ENCODE measurements at places on chromosomes 13 and 19.
A peak's percentile ranks its signal among the peaks of the same experiment; 100 is the strongest.

DNA sequence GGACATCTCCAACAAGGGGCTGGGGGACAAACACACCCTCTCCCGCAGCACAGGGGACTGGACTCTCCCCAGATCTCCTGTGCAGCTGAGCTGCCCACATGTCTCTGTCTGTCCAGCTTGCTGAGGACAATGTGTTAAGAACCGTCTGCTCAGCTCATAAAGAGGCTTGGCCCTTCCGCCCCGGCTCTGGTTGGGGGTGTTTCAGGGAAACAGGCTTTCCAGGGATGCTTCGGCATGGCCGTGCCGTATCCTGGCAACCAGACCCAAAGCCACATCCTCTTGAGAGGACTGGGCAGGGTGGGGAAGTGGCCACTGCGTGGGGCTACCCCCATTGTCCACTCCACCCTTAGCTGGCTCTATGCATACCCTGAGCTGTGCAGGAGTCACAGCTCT is 41.1 kb upstream of the CHST8 start:
- DNase-seq, result no peak

DNA sequence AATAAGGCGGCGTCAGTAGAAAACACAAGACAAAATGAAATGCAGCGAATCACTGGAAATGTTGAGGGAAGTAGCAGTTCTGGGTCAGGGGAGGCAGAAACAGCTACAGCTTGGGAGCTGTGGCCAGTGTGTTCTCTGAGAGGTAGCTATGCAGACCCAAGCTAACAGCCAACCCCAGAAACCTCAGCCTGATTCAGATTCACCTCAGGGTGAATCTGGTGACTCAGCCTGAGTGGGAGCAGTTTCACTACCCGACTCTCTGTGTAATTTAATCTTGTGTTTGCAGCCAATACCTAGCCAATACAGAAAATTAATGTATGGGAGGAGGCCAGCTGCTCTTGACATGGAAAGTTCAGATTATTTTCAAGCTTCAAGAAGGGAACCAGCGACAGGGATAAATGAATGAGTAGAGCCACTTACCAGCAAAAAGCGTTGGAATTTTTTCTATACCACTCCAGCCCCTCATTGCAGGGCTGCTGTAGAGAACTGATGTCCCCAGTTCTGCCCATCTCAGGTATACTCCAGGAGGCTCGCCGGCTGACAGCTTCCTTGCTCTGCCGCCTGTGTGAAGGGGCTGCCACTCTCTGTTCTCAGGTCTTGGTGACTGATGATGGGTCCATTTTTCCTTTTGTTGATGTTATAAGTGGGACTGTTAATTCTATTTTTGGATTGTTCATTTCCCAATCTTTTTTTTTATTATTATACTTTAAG is 8.9 kb downstream of the IGFL3 start:
- no peak for DNase-seq

GRCh38 chr13:111946214-111946613 is 120.7 kb upstream of the SOX1 start:
- no peak for DNase-seq

DNA sequence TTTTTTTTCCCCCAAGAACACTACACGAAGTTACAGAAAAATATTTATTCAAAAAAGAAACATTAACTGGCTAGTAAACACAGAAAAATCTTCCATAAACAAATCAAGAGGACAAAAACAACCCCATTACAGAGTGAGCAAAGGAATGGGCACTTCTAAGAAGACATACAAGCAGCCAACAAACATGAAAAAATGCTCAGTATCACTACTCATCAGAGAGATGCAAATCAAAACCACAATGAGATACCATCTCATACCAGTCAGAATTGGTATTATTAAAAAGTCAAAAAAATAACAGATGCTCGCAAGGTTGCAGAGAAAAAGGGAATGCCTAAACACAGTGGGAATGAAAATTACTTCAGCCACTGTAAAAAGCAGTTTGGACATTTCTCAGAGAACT is 131.7 kb downstream of the UGGT2 start:
- DNase-seq, result no peak

DNA sequence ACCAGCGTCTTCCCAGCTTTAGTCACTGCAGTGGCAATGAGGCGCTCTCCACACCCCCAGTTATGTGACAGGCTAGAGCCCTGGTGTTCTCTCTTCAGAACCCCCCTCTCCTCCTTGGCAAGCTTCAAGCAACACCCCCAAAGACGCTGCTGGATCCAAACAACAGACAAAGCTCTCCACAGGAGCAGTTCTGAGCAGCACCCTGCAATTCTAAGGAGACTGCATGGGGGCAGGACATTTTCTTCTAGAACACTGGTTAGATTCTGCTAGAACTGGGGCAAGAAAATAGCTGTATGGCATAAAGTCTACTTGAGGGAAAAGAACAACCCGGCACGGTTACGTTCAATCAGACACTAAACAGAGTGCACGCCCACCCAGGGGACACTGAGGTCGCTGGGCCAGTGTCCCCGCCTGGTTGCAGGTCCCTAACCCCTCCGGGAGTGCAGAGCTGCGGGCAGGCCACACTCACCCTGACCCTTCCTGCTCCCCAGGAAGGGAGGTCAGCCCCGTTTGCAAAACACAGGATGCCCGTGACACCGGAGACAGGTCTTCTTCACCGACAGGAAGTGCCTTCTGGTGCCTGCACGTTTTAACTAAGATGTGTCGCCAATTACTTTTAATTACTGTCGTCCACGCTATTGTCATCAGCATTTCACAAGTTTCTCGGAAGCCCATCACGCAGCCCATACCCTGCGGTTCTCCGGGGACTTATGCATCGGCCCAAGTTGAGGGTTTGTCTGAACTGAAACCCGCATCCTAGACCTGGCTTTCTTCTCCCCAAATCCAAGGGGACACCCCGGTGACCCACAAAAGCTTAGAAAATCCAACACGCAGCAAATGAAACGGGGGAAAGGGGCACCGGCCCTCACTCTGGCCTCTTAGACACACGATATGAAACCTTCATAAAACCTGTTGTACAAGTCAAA is 943 bp downstream of the GJB6 start:
- DNase-seq, result no peak

GRCh38 chr13:110152351-110152750 is 154.6 kb downstream of the COL4A1 start:
- DNase-seq, result no peak

DNA sequence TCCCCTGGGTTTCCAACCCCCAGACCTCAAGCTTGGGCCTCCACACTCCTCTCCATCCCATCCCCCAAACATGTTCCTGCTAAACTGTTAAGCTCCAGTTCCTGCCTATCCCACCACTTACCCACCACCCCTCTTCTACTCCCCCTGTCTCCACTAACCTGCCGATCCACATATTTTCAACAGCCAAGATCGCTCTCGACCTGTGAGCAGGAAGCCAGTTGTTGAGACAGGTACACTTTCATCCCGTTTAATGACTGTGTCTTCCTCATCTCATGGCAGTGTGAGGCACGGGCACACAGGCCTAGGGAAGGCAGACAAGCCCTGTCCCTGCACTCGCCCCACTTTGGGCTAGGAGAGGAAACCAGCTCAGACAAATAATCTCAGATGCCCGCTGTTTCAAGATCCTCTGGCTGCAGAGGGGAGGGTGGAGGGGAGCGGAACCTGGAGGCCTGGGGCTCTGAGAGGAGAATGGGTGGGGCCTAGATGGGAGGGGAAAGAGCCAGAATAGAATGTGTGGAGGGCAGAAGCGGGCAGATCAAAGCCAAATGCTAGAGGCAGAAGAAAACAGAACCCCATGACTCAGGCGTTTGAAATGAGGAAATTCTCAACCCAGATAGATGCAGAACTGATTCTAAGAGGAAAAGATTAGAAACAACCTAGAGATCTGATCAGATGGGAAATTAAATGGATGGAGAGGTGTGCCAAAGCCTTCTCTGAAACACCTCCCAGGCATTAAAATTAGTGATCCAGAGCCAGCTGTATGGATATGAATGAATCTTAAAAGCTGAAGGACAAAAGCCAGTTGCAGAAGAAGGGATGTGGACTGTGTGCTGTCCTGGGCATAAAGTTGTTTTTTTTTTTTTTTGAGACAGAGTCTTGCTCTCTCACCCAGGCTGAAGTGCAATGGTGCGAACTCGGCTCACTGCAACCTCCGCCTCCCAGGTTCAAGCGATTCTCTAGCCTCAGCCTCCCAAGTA is 16.9 kb upstream of the CYP2S1 start:
- DNase-seq, result peak; percentile 82

DNA sequence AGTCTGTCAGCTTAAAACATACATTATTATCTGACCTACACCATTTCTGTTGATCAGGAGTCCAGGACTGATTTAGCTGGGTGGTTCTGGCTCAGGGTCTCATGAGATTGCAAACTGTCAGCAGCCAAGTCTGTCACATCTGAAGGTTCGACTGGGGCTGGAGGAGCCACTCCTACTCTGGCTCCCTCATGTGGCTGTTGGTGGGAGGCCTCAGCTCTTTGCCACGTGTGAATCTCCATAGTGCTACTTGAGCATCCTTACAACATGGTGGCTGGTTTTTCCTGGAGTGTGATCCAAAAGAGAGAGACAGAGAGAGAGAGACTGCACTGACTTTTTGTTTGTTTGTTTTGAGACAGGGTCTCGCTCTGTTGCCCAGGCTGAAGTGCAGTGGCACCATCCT is 63.6 kb upstream of the NFIC start:
- no peak for DNase-seq

- DNase-seq, result no peak
These were observed 9.8 kb downstream of the SIGLEC10 start for GRCh38 chr19:51407511-51408131.

DNA sequence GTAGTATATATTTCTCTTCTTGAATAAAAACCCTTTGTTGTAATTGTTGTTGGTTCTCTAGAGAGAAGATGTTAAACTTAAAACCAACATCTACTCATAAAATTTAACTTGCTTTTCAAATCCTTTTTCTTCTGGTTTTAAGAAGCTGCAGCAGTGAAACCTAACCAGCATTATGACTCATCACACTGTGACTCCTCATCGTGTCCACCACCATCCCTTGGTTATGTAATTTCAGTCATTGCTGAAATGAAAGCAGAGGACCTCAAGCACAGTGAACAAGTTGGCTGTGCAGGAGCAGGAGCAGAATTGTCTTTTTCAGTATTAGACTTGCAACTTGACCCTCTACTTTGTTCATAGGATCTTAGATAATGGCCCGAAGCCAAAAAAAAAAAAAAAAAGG is 64.9 kb upstream of the HTR2A start:
- no peak for DNase-seq

DNA sequence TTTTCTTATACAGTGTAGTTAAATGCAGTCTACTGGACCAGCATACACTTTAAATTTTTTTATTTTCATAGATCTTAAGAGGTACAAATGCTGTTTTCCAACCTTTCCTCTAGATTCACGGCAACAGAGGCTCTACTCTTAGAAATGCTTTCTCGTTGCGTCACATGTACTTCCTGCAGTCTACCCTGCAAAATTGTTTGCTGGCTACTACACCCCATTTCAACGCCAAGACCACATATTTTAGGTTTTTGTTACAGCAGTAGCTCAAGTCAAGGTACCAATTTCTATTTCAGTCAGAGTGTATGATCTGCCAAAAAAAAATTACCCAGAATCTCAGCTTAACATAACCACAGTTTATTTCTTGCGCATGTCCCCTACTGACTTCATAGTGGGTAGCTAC is 94.1 kb downstream of the TNFSF13B start:
- no peak for DNase-seq

DNA sequence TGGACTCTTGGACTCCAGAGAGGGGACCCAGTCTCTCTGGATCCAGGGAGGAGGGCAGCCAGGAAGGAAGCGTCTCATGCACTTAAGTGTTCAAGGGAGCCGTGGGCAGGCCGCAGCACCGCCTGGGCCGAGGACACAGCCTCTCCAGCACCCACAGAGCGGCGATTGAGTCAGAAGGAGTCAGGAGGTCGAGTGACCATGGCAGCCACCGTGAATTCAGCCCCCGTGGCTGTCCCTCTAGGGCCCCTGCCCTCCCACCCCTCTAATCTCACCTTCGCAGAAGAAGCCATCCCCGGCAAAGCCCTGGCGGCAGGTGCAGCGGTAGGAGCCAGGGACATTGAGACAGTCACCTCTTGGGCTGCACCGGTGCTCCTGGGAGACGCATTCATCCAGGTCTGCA is 38.0 kb downstream of the FBN3 start:
- DNase-seq, result no peak

- DNase-seq, result no peak
These were observed 48.3 kb upstream of the INTS6 start for GRCh38 chr13:51501096-51501495.

DNA sequence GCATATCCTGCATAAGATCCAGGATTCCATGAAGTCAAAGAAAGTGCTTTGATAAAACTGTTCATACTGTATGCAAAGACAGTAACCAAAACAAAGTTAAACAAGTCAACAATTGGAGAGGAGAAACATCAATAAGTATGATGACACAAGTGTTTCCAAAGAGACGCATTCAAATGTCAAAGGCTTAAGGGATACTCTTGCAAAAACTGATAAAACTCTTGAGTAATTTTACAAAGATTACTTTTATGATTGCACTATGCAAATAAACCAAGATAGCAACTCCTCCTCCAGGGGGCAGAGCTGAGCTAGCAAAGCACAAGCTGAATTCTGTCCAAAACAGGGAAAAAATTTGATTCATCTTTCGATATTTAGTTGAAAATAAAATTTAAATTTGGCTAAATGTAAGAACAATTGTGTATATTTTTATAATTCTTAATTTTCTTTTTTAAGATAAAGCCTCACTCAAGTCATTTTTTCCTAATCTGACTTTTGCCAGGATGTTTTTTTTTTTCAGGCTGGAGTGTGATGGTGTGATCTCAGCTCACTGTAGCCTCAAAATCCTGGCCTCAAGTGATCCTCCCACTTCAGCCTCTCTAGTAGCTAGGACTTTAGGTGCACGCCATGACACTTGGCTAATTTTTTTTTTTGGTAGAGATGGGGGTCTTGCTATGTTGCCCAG is 84.0 kb downstream of the MZT1 start:
- DNase-seq, result no peak

DNA sequence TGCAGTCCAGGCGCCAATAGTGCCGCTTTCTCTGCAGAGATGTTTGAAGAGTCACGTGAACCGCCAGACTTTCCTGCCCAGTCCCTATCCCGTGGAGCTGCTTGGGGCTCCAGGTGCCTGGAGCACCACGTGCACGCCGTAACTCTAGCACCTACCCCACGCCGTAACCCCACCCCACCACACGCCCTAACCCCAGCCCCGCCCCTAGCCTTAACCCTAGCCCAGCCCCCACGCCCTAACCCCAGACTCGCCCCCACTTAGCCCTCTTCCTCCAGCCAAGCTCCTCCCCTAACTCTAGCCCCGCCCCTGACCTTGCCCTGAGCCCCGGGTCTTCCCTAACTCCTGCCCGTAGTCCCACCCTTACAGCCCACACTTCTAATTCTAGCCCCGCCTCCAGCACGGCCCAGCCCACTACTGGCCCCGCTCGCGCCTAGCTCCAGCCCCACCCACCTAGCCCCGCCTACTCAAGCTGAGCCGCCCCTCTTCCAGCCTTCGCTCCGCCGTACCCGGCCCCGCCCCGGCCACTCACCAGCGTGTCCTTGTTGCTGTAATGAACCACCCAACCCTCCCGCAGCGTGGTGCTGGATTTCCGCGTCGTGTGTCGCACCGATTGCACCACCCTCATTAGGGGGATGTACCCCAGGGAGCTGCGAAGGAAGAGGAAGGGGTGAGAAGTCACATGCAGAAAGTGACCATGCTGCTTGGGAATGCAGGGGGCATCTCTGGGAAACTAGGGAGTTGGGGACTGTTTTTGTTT is 19.5 kb downstream of the PRKD2 start:
- peak; percentile 89 for DNase-seq

Data from Right ventricle myocardium inferior (tissue), 1 donor.